ENCODE measurements at places on chromosomes 12 and 14.

DNA sequence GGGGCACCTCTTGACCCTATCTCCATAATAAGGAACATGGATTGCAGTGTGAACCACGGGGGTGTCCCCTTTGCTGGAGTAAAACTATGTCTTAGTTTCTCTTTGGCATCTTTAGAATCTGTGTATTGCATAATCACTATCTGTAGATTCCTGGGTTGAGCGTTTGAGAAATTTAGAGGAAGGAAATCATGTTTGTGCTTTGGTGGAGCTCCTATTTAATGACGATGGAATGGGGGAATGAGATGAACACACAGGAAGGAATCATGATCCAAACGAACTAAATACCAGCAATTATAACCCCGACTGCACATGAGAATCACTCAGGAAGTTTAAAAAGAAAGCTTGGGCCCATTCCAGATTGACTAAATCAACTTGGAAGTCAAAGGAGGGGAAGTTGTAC is 1.3 kb upstream of the MYG1 start:
- peak; percentile 90 for DNase-seq

- peak; percentile 79 for DNase-seq
These were observed 198.7 kb upstream of the EEA1 start for GRCh38 chr12:93127582-93128331.

DNA sequence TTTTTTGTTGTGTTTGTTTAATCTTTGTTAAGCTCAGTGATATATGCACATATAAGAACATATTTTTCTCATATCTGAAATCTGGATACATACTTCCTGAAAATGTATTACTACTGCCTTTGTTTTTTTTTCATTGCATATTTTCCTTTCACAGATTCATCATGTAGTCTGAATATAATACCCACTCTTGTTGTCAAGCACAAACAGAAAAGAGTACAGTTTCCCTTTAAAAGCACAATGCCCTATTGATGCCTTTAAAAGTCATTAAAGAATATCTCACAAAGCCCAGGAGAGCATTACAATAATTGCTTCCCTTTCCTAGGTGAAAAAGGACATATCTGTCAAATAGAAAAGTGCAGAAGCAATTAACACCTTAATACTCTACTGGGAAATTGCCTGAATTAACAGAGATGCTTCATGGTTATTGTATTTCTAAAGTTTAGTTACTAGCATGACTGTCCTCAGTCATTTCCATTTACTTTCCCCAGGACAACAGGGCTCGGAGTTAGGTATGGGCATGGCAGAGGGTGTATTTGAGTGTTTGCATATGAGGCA is 107.4 kb downstream of the GRIP1 start:
- DNase-seq, result no peak

DNA sequence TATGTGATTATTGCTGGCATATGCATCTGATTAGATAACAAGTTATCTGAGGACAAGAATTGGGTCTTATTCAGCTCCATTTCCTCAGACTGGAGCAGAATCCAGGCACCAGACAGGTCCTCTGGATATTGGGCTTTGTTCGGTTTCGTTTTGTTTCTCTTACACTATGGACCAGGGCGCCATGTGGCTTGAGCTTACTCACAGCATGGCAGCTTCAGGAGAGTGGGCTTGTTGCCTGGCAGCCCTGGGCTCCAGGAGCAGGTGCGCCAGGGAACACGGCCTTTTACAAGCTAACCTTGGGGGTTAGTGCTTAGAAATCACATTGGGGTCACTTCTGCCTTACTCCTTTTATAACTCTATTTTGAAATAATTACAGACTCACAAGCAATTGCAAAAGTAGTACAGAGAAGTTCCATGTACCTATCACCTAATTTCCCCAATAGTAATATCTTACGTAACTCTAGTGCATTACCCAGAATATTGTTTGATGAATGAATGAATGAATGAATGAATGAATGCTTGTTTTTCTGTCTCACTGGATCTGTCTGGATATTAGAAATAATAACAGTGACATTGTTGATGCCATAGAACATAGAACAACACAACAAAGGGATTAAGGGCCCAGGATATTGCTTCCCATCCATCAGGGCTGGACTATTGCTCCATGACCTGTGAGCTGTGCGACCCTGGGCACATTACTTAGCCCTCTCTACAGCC is 39.0 kb downstream of the CMKLR1 start:
- DNase-seq, result no peak

GRCh38 chr12:75721796-75722195 is 210.4 kb upstream of the KRR1 start:
- DNase-seq, result no peak

DNA sequence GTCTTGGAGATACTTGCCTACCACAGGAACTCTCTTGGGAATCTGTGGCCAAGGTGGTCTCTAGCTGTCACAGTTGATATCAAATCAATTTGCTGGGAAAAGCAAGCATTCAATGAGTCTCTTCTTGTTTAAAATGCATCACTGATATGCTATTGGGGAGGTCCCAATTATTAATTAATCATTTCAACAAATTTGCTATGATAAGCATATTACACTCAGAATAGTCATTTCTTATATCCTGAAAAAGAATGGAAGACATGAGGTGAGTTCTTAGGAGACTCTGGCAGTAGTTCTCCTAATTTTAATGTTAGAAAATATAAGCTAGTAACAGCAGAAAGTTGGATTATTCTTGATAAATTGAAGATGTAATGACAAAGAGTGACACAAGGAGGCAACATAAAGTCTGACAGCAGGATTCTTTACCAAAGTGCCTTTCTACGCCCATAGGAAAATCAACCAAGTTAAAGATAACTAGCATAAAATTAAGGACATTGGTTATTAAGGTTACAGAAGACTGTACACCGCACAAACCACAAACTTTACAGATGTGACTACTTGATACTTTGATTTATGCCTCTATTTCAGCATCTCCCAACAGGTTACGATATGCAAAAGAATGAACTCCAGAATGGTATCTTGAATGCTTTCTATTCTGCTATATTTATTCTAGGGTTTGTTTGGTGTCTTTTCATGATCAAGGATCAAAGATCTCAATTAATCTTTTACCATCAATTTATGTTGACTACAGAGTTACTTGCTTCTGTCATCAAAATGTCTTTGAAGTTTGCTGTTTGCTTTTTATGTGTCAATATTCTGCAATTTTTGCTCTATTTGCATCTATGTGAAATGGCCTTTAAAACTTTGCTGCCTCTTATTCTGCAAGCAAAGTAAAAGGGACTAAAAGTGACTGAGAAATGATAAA is 349.6 kb upstream of the CLEC14A start:
- DNase-seq, result no peak

- no peak for DNase-seq
These were observed 3.5 kb upstream of the NID2 start for GRCh38 chr14:52072266-52072780.

DNA sequence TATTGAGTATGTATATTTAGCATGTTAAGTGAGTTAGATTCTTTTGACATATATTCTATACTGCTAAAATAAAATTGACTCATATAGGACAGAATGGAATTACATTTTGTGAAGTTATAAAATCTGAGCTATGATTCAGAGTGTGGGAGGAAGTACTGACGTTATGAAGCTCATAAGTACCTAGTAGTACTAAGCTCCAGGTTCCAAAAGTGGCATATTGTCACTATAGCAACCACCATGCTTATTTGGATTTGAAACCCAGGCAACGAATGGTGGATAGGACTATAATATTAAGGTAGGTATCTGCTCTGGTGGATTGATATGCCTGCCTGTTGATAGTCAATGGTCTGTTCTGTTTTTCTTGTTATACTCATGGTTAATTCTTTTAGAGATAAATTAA is 2.2 kb upstream of the FBXO33 start:
- DNase-seq, result no peak

DNA sequence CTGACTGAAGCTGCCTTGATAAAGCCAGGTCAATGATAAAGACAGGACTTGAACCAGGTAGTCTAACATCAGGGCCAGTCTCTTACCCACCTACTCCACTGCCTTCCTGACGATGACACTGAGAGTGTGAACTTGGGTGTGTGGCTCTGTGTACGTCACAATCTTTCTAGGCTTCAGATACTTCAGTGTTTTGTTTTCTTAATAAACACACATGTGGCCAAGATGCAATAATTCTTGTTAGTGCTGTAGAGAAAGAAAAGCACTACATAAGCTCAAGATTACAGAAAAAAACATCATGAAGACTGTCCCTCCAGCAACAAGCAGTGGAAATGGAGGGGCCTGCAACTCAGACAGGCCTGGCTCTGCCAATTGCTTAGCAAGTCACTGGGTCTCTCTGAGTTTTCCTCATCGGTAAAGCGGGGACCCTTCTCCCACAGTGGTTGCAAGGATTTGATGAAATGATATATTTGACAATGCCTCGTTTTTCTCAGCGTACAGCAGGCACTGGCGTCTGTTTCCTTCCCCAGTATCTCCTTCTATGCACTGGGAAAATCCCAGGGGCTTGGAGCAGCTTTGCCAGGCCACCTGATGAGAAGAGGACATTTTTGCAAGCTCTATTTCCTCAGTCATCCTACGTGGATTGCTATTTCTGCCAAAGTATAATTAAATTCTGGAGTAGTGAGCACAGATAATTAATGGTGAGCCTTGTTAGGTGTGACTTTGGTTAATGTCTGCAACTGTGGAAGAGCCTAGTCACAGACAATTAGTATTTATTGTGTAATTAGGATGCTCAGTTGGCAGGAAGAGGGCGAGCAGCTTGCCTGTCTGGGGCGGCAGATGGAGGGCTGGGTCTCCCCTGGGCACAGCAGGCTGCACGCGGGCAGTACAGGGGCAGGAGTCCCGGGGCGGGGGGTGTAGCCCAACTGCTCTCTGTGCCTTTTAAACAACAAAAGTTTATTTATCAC is 55.8 kb upstream of the CHGA start:
- DNase-seq, result no peak

GRCh38 chr12:40313928-40314327 is 89.1 kb downstream of the LRRK2 start:
- DNase-seq, result no peak

GRCh38 chr12:56931474-56931978 is 2.7 kb downstream of the SDR9C7 start:
- DNase-seq, result peak; percentile 29

DNA sequence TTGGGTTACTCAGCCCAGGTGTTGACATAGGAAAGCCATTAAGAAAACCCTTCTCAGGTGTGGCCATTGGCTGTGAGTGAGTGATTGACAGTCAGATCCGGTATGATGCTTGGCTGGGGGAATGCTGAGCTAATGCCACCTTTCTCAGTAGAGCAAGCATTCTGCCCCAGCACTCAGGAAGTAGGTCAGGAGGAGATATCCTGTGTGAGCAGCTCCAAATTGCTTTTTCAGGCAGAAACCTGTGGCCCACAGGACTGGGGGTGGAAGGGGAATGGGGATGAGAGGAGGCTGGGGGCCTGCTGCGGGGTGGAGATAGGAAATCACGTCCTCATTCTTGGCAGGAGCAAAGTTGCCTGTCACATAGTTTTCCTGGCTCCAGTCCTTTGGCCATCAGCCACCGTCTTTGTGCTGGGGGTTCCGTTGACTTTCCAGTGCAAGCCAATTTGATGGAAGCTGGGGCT is 55.7 kb downstream of the NINJ2 start:
- DNase-seq, result no peak

GRCh38 chr14:34035177-34035933 is 84.5 kb upstream of the EGLN3 start:
- no peak for DNase-seq

- peak; percentile 83 for DNase-seq
These were observed 626.6 kb downstream of the DIO2 start for GRCh38 chr14:79584679-79585078.

- DNase-seq, result no peak
These were observed 53.7 kb upstream of the INSM2 start for GRCh38 chr14:35480119-35480769.

- DNase-seq, result no peak
These were observed 436.3 kb downstream of the TMTC2 start for GRCh38 chr12:83123039-83123438.

- DNase-seq, result no peak
These were observed 375 bp downstream of the AJUBA start for GRCh38 chr14:22981876-22982476.

- DNase-seq, result no peak
These were observed 8.1 kb downstream of the BTBD6 start for GRCh38 chr14:105256292-105256960.

GRCh38 chr12:125015680-125016310 is 22.4 kb downstream of the BRI3BP start:
- DNase-seq, result no peak

- no peak for DNase-seq
These were observed 283.4 kb downstream of the DAD1 start for GRCh38 chr14:22305607-22306006.

- DNase-seq, result no peak
These were observed 22.3 kb downstream of the RPGRIP1 start for GRCh38 chr14:21302013-21302835.
